ENCODE measurements at places on chromosomes 2 and 18. TPM values are rescaled to one million over a fixed set of nuclear protein-coding genes. Genes with fewer than 3 reads are reported as not detected.
A peak's percentile ranks its signal among the peaks of the same experiment; 100 is the strongest.

SPP2 gene
- total RNA-seq = not detected

GRCh38 chr2:224133387-224133786, 94.3 kb upstream of the SERPINE2 start:
- no peaks in the 10 kb centered on the region for H3K36me3 ChIP-seq
- no peaks in the 10 kb centered on the region for H3K27me3 ChIP-seq
- H3K4me1 ChIP-seq = peaks cover 10% of the 10 kb centered on the region
- no peak overlapping the region for H3K4me3 ChIP-seq
- no peak overlapping the region for H3K27ac ChIP-seq
- no peak for DNase-seq

FOXI3 gene
- not detected for total RNA-seq

GRCh38 chr2:106943468-106944200, 57.7 kb upstream of the ST6GAL2 start:
- no peak overlapping the region for H3K4me3 ChIP-seq
- H3K36me3 ChIP-seq = no peaks in the 10 kb centered on the region
- H3K27ac ChIP-seq = peak overlapping the region; percentile 76
- no peaks in the 10 kb centered on the region for H3K27me3 ChIP-seq
- H3K4me1 ChIP-seq = peaks cover 36% of the 10 kb centered on the region

OST4 gene
- total RNA-seq = 369 TPM

DNA sequence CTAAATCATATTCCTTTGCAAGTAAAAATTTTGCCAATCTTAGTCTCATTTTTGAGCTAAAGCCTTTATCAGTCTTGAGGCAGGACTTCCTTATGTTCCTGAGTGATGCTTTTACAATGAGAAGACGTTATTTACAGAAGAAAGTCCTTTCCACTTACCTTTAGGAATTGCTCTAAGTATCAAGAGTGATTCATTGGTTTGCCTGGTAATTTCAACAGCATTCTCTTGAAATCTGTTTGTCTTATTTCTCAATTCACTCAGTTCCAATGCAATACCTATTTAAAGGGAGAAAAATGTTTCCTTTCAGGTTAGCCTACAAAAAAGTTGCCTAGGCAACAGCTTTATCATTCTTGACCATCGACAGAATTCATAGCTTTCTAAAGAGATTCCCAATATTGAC, 137.2 kb downstream of the LAMA1 start:
- peaks cover 2% of the 10 kb centered on the region for H3K27me3 ChIP-seq
- no peaks in the 10 kb centered on the region for H3K36me3 ChIP-seq
- H3K4me1 ChIP-seq = no peaks in the 10 kb centered on the region
- no peak overlapping the region for H3K4me3 ChIP-seq
- no peak for DNase-seq

UGT1A10 gene
- total RNA-seq = not detected

C2orf72 gene
- total RNA-seq = not detected

DNA sequence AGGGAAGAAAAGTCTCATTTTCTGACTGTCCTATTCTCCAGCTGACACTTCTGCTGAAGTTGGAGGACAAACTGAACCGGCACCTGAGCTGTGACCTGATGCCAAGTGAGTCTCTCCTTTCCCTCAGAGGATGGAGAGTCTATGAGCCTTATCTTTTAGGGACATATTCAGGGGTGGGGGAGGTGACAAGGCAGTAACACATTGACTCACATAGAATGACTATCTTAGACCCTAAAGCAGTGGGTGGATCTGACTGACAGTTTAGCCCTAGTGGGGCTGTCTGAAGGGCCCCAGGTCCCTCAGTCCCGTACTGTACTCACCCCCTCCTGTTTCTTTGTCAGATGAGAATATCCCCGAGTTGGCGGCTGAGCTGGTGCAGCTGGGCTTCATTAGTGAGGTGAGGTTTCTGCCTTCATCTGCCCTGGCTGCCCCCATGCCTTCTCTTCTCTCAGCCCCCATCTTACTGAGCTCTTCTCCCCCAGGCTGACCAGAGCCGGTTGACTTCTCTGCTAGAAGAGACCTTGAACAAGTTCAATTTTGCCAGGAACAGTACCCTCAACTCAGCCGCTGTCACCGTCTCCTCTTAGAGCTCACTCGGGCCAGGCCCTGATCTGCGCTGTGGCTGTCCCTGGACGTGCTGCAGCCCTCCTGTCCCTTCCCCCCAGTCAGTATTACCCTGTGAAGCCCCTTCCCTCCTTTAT, 805 bp upstream of the KRTCAP3 start:
- H3K4me3 ChIP-seq = no peak overlapping the region
- H3K27me3 ChIP-seq = no peaks in the 10 kb centered on the region
- DNase-seq = no peak
- no peaks in the 10 kb centered on the region for H3K4me1 ChIP-seq
- H3K36me3 ChIP-seq = peaks cover 43% of the 10 kb centered on the region

GRCh38 chr18:13915995-13916431, 677 bp upstream of the MC2R start:
- H3K27me3 ChIP-seq = no peaks in the 10 kb centered on the region
- no peaks in the 10 kb centered on the region for H3K4me1 ChIP-seq
- H3K27ac ChIP-seq = no peak overlapping the region
- DNase-seq = no peak

GAL3ST2 gene
- total RNA-seq = not detected

GRCh38 chr2:180202467-180202951, 195.4 kb upstream of the CWC22 start:
- H3K27me3 ChIP-seq = no peaks in the 10 kb centered on the region
- peaks cover 7% of the 10 kb centered on the region for H3K4me1 ChIP-seq
- no peaks in the 10 kb centered on the region for H3K36me3 ChIP-seq
- no peak overlapping the region for H3K27ac ChIP-seq

NDC80 gene
- total RNA-seq = 7.9 TPM

VPS4B gene
- 59.1 TPM for total RNA-seq

DNA sequence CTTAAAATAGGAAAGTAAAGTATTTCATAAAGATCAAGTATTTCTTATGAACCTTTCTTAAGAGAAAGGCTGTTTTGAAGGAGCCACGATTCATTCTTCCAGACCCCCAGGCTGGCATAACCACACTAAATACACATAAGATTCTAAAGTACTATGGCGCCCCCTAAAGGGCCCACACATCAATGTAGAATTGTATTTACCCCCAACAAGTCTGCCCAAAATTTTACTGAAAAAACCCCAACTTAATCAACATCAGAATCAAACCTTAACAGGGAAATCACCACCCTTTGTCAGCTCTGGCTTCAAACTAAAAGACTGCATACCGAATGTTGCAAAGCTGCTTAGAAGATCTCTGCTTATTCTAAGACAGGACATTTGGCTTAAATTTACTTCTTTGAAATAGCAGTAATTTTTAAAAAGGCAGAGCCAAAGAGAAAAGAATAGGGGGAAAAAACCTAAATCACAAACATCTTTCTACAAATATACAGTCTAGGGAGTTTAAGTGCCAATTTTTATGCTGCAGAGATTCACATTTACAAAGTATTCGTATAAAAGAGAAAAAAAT, 20.4 kb upstream of the BCL2 start:
- no peak for DNase-seq
- H3K27ac ChIP-seq = no peak overlapping the region
- H3K27me3 ChIP-seq = no peaks in the 10 kb centered on the region
- H3K36me3 ChIP-seq = peaks cover 46% of the 10 kb centered on the region

GRCh38 chr2:217162533-217162932, 302.7 kb upstream of the TNP1 start:
- DNase-seq = no peak
- no peak overlapping the region for H3K27ac ChIP-seq
- no peak overlapping the region for H3K4me3 ChIP-seq
- H3K4me1 ChIP-seq = peaks cover 17% of the 10 kb centered on the region
- no peaks in the 10 kb centered on the region for H3K27me3 ChIP-seq

EHD3 gene
- total RNA-seq = 25.9 TPM

CYP1B1 gene
- total RNA-seq = 137 TPM

DNA sequence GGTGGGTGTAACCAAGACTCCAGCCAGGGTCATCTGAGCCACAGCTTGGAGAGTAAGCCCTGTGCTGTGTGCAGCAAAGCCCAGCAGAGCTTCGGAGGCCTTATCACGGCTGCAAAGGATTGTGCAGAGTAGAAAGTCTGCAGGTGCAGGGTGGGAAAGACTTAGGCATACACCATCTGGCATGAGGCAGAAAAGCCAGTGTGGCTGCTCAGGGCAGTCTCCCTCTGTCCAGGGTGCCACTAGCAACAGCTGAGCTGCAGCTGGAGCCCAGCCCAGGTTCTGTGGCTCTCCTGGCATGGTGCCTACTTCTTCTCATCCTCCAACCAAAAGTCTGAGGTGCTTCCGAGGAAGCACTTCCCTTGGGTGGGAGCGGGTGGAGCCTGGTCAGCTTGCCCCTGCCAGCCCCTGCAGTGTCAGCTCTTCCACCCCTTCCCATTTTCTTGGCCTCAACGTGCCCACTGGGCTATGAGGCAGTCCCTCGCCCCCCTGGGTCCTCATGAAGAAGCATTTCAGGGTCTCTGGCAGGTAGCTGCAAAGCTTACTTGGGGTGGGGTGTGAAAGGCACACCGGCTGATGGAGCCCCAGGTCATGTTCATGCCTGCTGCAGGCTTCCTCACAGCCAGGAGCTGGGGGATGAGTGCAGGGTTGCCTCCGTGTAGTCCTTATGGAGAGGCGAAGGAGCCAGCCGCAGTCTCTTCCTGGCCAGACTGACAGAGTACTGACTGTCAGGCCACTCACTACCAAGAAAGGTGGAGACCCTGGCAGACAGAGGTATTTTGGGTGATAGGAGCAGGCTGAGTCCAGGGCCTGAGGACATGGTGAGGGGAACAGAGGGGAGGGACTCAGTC, 4.8 kb downstream of the AMER3 start:
- H3K4me3 ChIP-seq = no peak overlapping the region
- H3K27me3 ChIP-seq = peaks cover 15% of the 10 kb centered on the region
- H3K4me1 ChIP-seq = peaks cover 5% of the 10 kb centered on the region
- H3K36me3 ChIP-seq = no peaks in the 10 kb centered on the region
- DNase-seq = peak; percentile 63
- no peak overlapping the region for H3K27ac ChIP-seq

All from osteocyte (in vitro differentiated cells).